ENCODE measurements at places on chromosomes 4 and X. TPM values are rescaled to one million over a fixed set of nuclear protein-coding genes. Genes with fewer than 3 reads are reported as not detected.

GRCh38 chrX:101385795-101386541 is at the start of gene BTK:
Gene BTK (minus strand): TSS chrX:101386191. CDS start chrX:101375284, 10,907 bp downstream.
- no peak for DNase-seq

- DNase-seq = no peak
These were observed 111.7 kb upstream of the PDHA2 start for GRCh38 chr4:95728145-95728544.

DNA sequence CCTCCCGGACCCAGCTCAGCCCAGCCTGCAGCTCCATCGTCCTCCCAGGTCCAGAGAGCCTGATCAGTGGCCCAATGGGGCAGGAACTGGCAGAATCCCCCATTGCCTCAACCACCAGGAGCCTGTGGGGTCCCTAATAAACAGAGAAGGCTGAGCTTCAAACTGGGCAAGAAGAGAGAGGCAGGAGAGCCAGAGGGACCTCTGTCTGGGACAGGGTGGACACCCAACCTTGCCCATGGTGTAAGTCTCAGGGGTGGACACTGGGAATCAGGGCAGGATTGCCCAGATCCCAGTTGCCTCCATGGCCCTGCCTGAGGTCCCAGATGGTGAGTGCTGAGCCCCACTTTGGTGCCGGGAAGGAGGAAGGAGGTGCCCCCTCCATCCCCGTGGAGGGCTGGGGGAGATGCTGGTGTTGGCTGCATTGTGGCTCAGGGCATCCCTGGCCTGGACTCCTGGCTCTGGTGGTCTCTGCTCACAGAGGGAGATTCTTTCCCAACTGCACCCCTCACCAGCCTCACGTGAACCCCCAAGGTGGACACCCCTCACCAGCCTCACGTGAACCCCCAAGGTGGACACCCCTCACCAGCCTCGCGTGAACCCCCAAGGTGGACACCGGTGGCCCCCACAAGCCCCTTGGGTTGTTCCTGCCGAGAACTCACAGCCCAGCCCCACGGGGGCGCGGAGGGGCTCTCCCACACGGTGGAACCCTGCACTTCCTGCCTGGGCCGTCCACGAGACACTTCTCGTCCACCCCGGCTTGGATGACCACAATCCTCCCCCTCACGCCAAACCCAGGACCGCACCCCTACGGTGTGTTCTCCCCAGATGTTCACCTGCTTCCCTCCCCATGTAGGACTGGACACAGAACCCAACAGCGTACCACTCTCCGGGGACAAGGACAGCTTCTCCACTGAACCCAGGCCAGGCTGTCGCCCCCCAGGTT is 5.4 kb downstream of the CPLX1 start:
- no peak for DNase-seq

GRCh38 chrX:107805179-107805578 is 20.5 kb upstream of the MID2 start:
- DNase-seq = no peak

DNA sequence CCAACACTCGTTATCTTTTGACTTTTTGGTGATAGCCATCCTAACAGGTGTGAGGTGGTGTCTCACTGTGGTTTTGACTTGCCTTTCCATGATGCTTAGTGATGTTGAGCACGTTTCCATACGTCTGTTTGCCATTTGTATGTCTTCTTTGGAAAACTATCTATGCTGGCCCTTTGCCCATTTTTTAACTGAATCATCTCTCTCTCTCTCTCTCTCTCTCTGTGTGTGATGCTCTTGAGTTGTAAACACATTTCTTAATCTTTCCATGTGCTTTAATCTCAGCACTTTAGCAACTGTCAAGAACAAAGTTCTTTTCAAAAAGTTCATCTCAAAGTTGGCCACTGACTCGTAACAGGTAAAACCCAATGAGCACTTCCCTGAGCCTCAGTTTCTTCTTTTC is 10.5 kb downstream of the SORBS2 start:
- no peak for DNase-seq

GRCh38 chr4:4428966-4429875 is 42.3 kb downstream of the NSG1 start:
- no peak for DNase-seq

TEX13C gene
- polyA plus RNA-seq = not detected

CTSO gene
- 45.1 TPM for polyA plus RNA-seq

Data from right renal cortex interstitium (tissue), 3 donors.